Stimulated activated CD4-positive, alpha-beta T cell treated with anti-CD3 and anti-CD28 coated beads, Interleukin-4, amount 100 ng/mL, for 1 hour (primary cell): ENCODE measurements at places on chromosomes 13 and 19.

DNA sequence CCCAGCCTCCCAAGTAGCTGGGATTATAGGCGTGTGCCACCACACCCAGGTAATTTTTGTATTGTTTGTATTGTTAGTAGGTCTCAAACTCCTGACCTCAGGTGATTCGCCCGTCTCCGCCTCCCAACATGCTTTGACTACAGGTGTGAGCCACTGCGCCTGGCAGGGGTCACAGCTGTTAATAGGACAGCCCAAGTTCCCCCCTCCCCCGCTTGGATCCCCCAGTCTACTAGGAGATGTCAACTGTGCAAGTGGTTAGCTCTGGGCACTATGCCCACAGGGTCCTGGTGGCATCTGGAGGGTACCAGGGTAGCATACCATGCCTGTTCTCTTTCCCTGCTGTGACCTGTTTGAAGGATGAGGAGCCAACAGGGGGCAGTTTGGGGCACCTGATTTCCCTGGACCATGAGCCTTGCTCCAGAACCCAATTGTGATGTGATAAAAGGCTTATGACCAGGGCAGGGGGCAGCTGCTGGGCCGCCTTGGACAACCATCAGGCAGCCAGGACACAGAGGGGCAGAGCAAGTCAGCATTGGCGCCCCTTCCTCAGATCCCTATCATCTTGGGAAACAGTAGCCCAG is at the start of gene TSPAN16:
Gene TSPAN16 (plus strand): TSS at position 496 of the 581 bp plus-strand sequence. CDS start 138 bp downstream, outside the sequence.
- DNase-seq: no peak

GRCh38 chr19:7415163-7415856 is 66.6 kb downstream of the ARHGEF18 start:
- no peak for DNase-seq

- DNase-seq: no peak
These were observed 142.3 kb upstream of the SOX1 start for GRCh38 chr13:111924678-111925075.

DNA sequence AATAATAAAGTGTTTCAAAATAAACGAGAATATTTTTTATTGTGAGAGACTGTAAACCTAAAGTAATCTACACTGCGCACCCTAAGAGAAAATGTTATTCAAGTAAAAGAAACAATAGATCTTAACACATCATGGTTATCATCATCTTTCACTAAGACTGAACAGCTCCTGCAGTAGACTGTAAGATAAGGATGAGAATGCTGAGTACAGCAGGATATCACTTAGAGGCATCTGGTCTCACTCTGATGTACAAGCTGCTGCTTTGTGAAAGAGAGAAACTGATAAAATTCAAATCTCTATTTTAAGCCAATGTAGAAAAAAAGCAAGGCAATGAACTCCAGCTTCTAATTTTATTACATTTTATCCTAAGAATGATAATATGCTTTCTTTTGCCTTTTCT is 261.7 kb upstream of the HTR2A start:
- DNase-seq: no peak

DNA sequence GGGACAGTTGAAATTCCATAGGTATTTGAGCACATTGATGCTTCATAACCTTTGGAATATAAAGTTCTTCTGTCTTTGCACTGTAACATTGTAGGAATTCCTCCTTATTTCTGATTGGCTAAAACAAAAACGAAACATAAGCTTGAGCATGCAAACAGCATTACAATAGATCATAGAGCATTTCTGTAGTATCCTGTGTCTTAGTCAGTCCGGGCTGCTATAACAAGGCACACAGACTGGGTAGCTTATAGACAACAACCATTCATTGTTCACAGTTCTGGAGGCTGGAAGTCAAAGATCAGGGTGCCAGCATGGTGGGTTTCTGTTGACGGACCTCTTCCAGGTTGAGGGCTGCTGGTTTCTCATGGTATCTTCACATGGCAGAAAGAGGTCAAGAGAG is 188.7 kb upstream of the SOX21 start:
- DNase-seq: no peak
